ENCODE measurements at places on chromosomes 7 and 10.

- DNase-seq: no peak
These were observed 15.1 kb downstream of the GATA3 start for GRCh38 chr10:8069627-8070026.

- DNase-seq: peak; percentile 84
These were observed 2.7 kb upstream of the HERPUD2 start for GRCh38 chr7:35697414-35698175.

DNA sequence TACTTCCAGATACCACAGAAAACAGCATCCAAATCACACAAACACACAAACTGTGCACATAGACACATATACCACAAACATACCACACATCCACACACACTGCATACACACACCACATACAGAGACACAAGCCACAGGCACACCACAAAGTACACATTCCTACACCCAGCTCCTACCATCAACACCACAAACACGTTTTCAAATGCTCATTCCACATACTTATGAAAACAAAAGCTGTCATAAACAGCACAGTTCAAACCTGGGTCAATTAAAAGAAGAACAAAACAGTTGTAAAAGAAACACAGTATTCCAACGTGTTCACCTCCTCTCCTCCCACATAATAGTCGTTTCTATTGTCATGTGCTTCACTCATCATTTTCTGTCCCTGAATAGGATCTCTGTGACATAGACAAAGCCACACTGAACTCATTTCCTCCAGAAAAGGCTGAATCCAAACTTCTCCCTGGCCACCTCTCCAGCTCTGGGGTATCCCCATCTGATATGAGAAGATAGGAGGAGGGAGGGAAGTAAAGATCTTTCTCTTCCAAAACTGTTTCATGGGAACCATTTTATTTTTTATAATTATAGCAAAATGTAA, 89.2 kb downstream of the CXCL12 start:
- DNase-seq: no peak

GRCh38 chr10:42988069-42988468, 88.8 kb upstream of the RET start:
- DNase-seq: no peak

- DNase-seq: no peak
These were observed 195.4 kb downstream of the MGMT start for GRCh38 chr10:129662426-129662825.

DNA sequence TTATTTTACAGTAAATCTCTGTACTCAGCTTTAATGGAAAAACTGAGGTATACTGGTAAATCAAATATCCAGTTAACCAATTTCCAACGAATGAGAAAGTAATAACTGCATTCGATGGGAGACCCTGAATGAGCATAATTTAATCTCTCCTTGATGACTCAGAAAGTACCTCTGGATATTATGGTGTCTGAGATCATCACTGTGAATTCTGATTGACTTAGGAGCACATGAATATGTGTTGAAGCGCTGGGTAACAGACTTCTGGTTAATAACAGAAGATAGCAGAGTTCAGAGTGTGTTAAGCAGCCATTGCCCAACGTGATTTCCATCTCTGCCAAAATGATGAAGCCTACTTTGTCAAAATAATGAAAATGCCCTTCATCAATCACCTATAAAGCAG, 116.6 kb downstream of the NRP1 start:
- no peak for DNase-seq

GRCh38 chr7:5549096-5549763, 125.6 kb upstream of the TNRC18 start:
- DNase-seq: no peak

Data from inflammatory macrophage treated with lipopolysaccharide for 1 hour (primary cell).